ENCODE measurements at places on chromosomes 6 and 20.

DNA sequence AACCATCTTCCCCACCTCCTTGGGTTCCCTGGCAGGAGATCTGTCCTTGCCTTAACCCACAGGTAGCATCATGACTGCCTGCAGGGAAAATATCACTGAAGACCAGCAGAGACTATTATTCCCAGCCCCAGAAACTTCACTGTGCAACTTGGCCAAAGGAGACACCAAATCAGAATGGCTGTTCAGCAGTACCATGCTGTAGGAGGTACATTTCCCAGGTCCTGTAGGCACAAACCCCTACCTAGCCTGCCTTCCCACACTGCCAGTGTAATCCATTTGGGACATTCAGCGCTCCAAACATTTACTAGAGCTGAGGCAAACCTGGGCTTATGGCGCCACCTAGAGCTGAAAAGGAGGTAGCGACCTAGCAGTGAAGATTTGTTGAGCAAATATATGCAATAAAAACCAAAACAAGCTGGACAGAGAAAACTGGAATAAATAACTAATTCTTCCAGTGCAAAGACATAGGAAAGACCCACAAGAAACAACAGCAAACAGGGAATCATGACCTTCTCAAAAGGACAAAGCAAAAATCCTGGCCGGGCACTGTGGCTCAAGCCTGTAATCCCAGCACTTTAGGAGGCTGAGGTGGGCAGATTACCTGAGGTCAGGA, 60.3 kb downstream of the VTA1 start:
- DNase-seq: no peak

DNA sequence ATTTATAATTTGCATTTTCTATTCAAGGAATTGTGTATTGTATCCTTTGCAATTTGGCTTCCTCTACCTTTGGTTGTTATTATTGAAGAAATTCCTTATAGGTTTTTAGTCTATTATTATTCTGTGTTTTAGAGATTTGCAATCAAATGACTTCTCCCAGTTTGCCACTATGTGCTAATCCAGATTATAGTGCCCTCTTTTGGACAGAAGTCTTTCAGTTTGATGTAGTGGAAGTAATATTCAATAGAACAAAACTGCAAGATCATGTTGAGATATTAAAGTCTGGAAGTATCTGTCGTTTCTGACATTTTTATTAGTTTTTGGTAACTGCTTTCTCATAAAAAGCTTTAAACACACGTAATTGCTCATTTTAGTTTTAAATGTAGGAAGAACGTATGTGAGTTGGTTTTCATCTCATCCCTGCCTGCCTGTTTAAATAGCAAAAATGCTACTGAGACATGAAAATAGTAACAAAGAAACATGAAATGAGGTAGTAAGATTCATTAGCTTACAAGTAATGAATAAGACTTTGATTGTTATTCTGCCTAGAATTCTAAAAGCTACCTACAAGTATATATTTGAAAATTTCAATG, 72.8 kb downstream of the RTN4IP1 start:
- no peak for DNase-seq

- no peak for DNase-seq
Measured at GRCh38 chr6:74902089-74902488, 303.8 kb downstream of the COL12A1 start.

- DNase-seq: no peak
Measured at GRCh38 chr6:116443105-116443504, 18.1 kb upstream of the CALHM6 start.

GRCh38 chr6:87742106-87742505, 40.1 kb upstream of the AKIRIN2 start:
- no peak for DNase-seq

- DNase-seq: no peak
Measured at GRCh38 chr6:159865226-159865920, 25.4 kb upstream of the MAS1 start.

DNA sequence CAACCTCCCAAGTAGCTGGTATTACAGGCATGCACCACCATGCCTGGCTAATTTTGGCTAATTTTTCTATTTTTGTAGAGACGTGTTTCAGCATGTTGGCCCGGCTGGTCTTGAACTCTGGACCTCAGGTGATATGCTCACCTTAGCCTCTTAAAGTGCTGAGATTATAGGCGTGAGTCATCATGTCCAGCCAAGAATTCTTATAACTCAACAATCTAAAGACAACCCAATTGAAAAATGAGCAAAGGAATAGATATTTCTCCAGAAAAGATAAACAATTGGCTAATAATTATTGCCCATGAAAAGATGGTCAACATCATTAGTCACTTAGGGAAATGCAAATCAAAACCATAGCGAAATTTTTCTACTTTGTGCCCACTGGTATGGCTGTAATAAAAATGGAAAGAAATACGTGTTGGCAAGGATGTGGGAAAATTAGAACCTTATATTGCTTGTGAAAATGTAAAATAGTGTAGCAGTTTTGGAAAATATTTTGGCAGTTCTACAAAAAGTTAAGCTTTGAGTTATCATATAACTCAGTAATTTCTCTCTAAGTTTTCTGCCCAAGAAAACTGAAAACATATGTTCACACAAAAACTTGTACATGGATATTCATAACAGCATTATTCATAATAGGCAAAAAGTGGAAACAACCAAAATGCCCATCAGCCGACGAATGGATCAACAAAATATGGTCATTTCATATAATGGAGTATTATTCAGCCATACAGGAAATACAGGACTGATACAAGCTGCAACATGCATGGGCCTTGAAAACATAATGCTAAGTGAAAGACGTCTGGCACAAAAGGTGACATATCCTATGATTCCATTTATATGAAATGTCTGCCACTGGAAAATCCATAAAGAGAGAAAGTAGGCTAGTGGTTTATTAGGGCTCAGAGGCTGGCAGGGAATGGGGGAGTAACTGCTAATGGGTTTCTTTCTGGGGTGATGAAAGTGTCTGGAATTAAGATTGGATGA, 87.8 kb downstream of the UTRN start:
- DNase-seq: no peak

GRCh38 chr20:62804021-62804626, 511 bp upstream of the OGFR start:
- DNase-seq: no peak

- DNase-seq: no peak
Measured at GRCh38 chr6:77986380-77987034, 333.7 kb downstream of the MEI4 start.

DNA sequence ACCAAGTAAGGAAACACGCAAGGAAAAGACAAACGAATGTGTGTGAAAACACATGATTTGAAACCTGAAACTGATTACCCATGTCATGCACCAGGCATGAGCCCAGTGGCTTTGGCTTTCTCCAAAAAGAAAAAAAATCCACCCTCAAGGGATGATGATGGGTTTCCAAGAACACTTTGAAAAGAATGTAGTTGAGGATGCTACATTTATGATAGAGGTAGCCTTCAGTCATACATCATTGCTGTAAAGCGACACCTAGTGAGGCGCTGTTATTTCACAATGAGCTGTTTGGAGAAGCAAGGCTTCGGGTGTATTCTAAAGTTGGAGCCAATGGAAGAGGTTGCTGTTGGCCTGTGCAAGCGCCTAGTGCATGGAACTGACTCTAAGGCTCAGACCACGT, 124.9 kb downstream of the SCML4 start:
- no peak for DNase-seq

GRCh38 chr6:169501128-169501527, 200.7 kb downstream of the WDR27 start:
- no peak for DNase-seq

- DNase-seq: no peak
Measured at GRCh38 chr6:147639279-147639678, 130.8 kb downstream of the SAMD5 start.

GRCh38 chr20:56427797-56428196, 15.7 kb downstream of the CASS4 start:
- no peak for DNase-seq

DNA sequence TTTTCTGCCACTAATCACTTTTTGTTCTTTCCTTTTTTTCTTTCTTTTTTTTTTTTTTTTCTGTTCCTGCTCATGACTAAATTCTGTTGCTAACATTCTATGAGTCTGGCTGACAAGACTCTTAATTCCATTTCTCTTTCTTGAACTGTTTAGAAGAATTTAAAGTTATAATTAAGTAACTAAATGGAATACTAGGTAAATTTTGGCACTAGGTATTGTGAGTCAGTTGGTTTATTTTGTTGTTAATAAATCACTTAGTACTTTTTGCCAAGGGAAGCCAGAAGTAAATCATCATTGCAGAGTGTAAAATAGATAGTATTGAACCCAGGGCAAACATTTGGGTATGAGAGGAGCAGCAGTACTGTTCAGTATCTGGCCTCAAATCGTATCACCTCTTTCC, 42.0 kb upstream of the PRDM1 start:
- DNase-seq: no peak

DNA sequence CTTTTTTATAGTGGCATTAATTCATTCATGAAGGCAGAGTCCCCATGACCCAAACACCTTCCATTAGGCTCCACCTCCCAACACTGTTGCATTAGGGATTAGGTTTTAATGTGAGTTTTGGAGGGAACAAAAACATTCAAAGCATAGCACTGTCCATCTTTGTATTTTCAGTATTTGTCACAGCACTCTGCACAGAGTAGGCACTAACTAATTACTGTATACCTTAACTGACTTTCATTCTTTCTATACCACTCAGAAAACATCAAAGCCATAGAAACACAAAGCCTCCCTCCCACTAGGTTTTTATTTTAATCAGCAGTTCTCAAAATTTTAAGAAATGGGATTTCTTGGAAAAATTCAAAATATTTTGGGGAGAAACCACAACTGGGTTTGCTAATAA, 21.8 kb upstream of the AHI1 start:
- DNase-seq: no peak

DNA sequence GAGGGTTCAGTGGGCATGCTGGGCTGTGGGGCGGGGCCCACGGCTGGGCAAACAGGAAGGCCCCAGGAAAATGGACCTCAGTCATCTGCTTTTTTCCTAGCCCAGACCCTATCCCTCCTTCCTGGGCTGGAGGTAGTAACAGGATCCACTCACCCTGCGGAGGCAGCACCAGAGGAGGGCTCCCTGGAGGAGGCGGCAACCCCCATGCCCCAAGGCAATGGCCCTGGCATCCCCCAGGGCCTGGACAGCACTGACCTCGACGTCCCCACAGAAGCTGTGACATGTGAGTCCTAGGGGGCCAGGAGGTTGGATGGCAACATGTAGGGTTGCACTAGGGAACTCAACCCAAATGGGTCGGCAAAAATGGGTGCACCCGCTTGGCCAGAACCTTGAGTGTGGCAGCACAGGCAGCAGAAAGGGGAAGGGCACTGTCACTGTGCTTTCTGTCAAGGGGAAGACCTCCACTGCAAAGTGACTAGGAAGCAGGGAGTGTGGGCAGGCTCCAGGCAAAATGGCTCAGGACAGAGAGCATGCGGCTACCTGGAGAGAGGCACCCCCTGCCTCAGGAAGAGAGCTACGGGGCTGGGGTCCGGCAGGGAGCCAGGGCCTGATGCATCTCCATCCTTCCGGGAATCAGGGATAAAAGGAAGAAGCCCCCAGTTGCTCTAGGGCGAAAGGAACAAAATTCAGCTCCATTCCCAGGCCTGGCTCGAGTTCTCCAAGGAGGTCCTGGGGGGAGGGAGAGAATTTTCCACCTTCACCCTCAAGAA, 7.9 kb downstream of the MDFI start:
- DNase-seq: no peak

- DNase-seq: no peak
Measured at GRCh38 chr6:2208468-2208867, 36.9 kb downstream of the GMDS start.

DNA sequence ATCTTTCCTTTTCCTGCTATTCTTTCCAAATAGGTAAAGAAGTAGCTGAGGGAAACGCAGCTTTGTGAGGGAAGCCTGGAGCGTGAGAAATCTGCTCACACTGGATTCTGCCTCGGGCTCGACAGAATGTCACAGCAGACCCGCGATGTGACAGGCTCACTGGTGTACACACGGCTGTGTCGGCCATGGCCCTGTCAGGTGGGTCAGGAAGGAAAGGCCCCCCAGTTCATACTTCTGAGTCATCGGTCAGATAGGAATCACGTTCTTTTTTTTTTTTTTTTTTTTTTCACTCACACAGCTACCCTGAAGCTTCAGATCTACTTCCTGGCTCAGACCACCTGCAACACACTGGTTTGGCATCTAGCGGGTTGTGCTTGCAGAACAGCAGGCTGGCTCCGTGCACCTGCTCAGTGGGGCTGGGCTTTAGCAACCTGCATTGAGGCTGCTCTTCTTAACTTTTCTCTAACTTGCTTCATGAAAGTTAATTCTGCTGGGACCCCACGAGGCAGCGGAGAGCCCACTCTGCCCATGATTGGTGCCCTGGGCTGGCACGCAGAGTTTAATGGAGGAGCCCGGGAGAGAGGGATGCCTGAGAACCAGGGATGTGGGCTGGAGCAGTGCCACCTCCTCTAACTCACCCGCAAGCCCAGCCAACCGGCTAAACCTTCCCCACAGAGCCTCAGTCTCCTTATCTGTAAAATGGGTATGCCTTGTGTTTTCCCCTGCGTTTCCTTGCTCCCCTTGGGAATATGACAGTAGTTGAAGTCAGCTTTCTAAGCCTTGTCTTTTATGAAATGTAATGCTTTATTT, 61.5 kb upstream of the FNDC1 start:
- no peak for DNase-seq

- DNase-seq: no peak
Measured at GRCh38 chr6:160419488-160419887, 71.3 kb downstream of the SLC22A3 start.

GRCh38 chr20:50336661-50337060, 146.0 kb downstream of the CEBPB start:
- no peak for DNase-seq

All from nucleus accumbens (tissue), 56 donors.